Endothelial cell of umbilical vein (primary cell): ENCODE measurements at places on chromosomes 5 and 9. TPM values are rescaled to one million over a fixed set of nuclear protein-coding genes. Genes with fewer than 3 reads are reported as not detected.

- peaks cover 28% of the 10 kb centered on the region for H3K4me1 ChIP-seq
- H3K36me3 ChIP-seq = no peaks in the 10 kb centered on the region
- no peaks in the 10 kb centered on the region for H3K27me3 ChIP-seq
- peak; percentile 24 for DNase-seq
Observed at GRCh38 chr5:129094924-129095899, 663 bp downstream of the ISOC1 start.

DNA sequence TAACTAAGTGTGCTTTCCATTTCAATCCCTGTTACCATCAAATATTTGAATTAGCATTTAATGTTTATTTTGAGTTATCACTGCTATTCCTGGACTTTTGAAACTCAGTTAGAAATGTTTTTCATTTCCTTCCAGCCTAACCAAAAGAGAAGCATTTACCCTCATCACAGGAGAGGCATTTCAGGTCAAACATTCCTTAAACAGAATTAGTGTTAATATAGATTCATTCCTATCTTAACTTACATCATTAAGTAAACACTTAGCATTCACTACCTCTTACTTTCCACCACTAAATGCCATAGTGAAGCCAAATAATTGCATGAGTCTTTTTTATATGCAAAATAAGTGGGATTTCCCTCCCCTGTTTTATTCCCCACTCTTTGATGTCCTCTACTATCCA is 136.6 kb upstream of the OR13F1 start:
- H3K4me1 ChIP-seq = no peaks in the 10 kb centered on the region
- H3K27ac ChIP-seq = no peak overlapping the region
- no peaks in the 10 kb centered on the region for H3K36me3 ChIP-seq

GRCh38 chr5:4411664-4412063 is 728.5 kb upstream of the ADAMTS16 start:
- no peaks in the 10 kb centered on the region for H3K27me3 ChIP-seq
- H3K36me3 ChIP-seq = no peaks in the 10 kb centered on the region
- no peak for DNase-seq
- H3K4me3 ChIP-seq = no peak overlapping the region
- no peaks in the 10 kb centered on the region for H3K4me1 ChIP-seq

DNA sequence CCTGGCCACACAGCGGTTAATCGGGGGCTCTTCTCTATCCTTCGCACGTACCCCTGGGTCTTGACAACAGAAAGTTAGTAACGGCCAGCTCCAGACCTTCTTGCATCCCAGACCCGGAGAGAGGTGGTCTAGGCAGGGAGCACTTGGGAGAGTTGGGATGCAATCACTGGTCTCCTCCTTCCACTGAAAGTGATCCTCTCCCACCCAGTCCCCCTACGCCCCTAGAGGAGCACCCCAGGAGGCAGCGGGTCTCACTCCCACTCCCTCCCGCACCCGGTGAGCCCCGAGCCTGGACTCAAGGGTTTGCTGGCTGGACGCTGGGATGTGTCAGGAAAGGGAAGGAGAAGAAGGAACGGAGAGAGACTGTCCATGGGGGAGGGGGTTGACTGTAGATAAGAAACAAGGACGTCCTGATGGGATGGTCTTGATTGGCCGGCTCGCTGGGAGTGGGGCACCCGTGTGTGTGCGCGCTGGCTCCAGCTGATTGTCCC is 2.0 kb downstream of the RORB start:
- no peaks in the 10 kb centered on the region for H3K36me3 ChIP-seq
- no peak overlapping the region for H3K4me3 ChIP-seq
- no peak overlapping the region for H3K27ac ChIP-seq

Gene IFNA21
- total RNA-seq = not detected in 2 replicates

Gene FCN1
- not detected in 2 replicates for total RNA-seq
